DMS 273 treated with DMSO at 0.1 percent for 48 hours (cell line): ENCODE measurements at places on chromosomes 7 and 10.

- no peak for DNase-seq
Observed at GRCh38 chr10:84008878-84009277, 130.4 kb upstream of the GHITM start.

DNA sequence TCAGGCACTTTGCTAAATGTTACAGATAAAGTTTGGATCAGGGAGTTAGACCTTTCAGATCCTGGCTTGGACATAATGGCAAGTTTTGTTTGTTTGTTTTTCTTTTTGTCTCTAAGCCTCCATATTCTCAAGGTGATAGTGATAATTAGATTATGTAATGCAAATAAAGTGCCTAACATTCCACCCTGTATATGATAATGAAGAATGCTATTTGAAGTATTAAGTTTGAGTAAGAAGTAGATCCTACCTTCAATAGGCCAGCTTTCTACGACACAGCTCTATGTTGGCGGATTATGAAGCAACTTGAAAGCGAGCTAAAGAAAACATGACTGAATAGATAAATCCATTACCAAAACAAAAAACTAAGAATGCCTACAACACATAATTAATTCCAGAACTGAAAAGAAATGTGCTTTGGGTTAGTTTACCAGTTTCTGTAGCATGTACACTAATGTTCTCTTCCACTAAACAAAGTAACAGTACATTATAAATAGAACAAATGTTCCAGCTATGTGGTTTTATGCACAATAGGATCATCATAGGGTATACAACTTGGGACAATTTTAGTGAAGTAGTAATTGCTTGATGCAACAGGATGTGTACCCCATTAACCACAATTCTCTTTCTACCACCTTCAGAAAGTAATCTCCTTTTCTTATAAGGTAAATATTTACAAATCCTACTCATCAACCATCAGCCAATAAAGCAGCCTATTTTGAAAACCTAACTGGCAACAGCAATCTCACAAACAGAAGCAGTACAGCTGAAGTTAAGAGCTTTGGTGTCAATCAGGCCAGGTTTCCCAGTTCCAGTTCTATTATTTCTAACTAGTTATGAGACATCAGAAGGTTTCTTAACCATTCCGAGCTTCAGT is 1.5 kb downstream of the SEM1 start:
- DNase-seq = no peak

- peak; percentile 76 for DNase-seq
Observed at GRCh38 chr7:31192986-31193385, 140.9 kb downstream of the ADCYAP1R1 start.

- DNase-seq = no peak
Observed at GRCh38 chr10:118674226-118674919, 78.9 kb upstream of the PRLHR start.

DNA sequence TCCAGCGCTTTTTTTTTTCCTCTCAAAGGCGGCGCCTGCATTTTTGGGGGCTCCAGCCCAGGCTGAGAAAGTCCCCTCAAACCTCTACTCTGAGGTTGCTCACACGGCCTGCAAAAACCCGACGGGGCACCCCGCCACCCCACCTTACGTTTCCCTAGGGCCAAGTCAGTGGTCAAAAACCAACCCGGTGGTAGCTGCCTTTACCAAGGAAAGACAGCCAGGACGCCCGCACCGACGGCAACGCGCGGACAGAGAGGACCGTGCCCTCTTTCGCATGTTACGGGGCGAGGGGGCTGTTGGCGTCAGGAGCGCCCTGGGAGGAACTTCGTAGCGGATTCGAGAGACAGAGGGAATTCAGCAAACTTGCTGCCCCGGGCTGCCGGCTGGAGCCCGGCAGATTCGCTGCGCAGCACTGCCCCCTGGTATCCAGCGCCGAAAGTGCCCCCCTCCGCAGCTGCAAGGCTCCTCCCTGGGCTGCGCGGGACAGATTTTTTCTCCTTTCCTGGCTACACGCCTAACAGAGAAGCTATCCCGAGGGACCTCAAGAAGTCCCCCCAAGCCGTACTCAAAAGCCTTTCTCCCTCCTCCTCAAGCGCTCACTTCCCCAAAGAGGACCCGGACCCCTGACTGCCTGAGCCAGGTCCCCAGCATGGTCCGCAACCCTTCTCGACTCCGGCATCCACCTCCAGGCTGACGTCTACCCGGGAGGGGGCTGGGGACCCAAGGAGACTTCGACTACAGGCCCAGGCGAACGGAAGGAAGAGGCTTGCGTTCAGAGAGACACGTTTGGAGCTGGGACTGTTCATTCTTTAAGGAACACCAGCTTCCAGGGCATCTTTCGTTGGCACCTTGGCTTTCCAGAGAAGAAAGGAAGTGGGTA is 27.7 kb upstream of the VAX1 start:
- DNase-seq = peak; percentile 37

DNA sequence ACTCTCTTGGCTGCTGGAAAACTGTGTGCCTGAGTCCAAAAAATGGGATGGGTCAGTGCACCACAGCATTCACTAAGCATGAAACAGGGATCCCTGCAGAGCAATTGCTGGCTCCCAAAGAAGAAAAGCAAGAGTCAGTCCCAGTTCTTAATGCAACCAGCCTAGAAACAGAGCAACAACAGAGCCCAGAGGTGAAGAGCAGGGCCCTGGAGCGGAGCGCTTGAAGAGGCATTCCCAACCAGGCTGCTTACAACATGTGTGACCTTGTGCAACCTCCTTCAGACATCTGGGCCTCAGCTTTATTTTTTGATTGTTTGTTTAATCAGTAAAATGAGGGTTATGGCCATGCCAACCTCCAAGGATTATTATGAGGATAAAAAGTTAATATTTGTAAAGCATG is 543.7 kb upstream of the COBL start:
- no peak for DNase-seq

DNA sequence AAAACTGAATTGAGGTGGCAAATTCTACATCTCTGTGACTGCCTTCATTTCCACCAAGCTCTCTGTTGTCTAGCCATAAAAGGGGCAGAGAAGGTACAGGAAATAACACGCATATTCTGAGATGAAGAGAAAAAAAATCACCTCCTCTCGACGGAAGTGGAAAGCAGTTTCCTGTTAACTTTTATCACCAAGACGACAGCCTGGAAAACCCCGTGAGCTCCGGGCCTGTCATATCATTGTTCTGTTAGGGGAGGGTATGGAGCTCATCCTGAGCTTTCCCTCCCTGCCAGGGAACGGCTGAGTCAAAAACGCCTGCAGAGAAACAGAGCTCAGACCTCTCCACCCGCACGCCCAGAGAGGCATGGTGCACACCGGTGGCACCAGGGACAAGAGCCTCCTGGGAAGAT is 200.3 kb downstream of the PRPF18 start:
- no peak for DNase-seq

DNA sequence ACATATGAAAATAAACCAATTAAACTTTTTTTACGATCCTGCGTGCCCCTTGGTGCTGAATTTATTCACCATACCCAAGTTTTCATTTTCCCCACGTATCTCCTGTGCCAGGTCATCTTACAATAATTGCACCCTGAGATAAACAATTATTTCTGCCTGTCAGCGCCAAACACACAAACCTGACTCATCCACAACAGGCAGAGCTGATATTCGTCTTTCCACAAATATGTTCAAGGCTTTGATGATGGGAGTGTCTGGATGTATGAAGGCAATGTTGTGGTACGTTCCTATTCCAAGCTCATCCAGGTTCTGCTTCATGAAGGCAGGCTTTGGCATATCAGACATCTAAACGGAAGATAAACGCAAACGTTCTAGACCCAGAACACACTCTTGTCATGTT is 45.8 kb upstream of the RHEB start:
- DNase-seq = no peak

DNA sequence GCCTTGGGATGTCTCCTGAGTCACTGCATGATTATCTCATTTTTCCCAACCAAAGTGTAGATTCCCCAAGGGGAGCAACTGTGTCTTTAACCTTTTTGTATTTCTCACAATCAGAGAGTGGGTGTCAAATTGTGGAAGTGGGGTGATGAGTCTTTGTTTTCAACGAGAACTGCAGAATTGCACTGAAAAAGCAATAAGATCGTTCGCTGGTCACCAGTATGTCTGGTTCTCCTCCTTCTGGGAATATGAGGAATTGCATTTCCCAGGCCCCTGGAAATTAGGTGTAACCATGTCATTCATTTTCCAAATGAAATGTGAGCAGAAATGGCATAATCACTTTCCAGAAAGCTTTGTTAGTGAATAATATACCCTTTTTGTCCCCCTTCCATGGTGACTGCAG is 326.9 kb downstream of the GPAM start:
- no peak for DNase-seq

DNA sequence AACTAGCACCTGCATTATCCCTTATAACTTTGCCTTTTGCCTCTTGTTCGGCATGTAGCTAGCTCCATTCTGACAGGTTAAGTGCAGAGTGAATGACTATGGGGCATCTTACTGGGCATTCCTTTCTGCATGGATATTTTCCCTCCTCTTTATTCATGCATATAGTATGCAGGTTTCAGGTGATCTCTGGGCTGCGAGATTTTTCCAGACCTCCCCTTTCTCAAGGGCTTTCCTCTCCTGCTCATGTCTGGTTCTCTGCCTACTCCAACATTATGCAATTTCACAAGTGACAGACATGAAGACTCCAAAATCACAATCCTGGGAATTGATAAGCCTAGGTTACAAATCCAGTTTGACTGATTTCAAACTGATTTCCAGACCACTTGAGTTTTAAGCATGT is 503.8 kb downstream of the NXPH1 start:
- no peak for DNase-seq

GRCh38 chr7:131602994-131603372 is 46.6 kb upstream of the PODXL start:
- DNase-seq = no peak

GRCh38 chr7:134255814-134256213 is 60.9 kb downstream of the SLC35B4 start:
- DNase-seq = peak; percentile 95

GRCh38 chr7:707296-708000 is 19.1 kb upstream of the DNAAF5 start:
- no peak for DNase-seq

DNA sequence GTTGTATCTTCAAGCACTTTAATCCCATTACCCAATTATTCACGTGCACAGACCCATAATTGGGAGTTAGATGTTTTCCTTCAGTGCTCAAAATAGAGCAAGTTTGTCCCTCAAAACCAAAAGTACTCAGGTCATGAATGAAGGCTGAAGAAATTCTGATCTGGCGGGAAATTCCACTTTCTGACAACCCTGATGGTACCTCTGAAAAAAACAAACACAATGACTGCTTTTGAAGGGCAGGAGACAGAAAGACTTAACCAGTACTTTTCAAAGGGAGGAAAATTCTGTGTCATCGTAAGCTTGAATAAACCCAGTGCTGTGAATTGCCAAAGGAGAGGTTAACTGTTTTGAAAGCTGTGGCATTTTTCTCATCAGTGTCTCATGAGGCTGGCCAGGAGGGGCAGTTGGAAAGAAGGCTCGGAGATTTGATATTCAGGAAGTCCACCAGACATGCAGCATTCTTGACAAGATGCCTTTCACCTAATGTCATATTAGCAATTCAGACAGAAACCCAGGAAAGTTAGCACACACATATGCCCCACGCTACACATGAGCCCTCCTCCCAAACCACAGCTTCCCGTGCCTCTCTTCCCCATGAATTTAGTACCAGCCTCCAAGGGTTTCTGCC is 347.0 kb downstream of the KCNMA1 start:
- no peak for DNase-seq

- DNase-seq = no peak
Observed at GRCh38 chr10:107919626-107920235, 755.2 kb upstream of the SORCS1 start.

GRCh38 chr7:72437061-72437585 is 25.0 kb upstream of the CALN1 start:
- no peak for DNase-seq
